Ovary (tissue), 10 donors: ENCODE measurements at places on chromosomes 3 and 15. TPM values are rescaled to one million over a fixed set of nuclear protein-coding genes. Genes with fewer than 3 reads are reported as not detected.
A peak's percentile ranks its signal among the peaks of the same experiment; 100 is the strongest.

GRCh38 chr3:56753206-56753820, 48.4 kb downstream of the ARHGEF3 start:
- DNase-seq: no peak
- no peaks in the 10 kb centered on the region for H3K36me3 ChIP-seq
- no peak overlapping the region for H3K27ac ChIP-seq
- H3K27me3 ChIP-seq: no peaks in the 10 kb centered on the region
- no peak overlapping the region for H3K4me3 ChIP-seq
- H3K4me1 ChIP-seq: peaks cover 13% of the 10 kb centered on the region

- no peak overlapping the region for H3K4me3 ChIP-seq
- H3K4me1 ChIP-seq: peaks cover 4% of the 10 kb centered on the region
- no peaks in the 10 kb centered on the region for H3K27me3 ChIP-seq
- no peaks in the 10 kb centered on the region for H3K36me3 ChIP-seq
- DNase-seq: no peak
These were observed 4.7 kb downstream of the ATRIP start for GRCh38 chr3:48451270-48451669.

DNA sequence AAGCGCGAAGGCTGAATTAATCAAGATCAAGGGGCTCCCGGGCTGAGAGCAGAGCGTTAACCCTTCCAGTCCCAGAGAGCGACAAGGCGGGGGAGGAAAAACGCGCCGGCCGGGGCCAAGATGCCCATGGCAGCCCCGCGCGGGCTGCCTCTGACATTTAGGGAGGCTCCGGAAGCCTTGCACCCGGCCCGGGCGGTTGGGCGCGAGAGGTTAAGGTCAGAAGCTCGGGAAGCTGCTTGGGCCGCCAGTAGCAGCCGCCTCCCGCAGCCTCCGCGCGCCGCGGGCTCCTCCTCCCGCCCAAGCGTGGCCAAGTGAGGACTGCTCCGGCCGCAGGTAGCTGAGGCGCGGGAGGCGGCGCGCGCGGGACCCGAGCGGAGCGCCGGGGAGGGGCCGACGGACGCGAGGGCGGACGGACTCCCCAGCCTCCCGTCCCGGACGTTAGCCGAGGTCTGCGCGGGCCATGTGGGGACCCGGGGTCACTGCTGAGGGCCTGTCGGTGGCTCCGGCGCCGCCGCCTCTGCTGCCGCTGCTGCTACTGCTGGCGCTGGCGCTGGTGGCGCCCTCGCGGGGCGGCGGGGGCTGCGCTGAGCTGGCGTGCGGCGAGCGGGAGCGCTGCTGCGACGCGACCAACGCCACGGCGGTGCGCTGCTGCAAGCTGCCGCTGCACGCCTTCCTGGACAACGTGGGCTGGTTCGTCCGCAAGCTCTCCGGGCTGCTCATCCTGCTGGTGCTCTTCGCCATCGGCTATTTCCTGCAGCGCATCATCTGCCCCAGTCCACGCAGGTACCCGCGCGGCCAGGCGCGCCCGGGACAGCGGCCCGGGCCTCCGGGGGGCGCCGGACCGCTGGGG, at the start of gene C3orf80:
TSS of gene C3orf80 (plus strand) at position 247 of the 850 bp plus-strand sequence. CDS start at position 461, 214 bp downstream.
- no peak within 1 kb of the TSS for H3K27ac ChIP-seq
- peaks cover 6% of the 10 kb centered on the region for H3K4me1 ChIP-seq
- DNase-seq: peak; percentile 46
- H3K4me3 ChIP-seq: peak within 1 kb of the TSS; percentile 43

- no peak overlapping the region for H3K27ac ChIP-seq
- no peaks in the 10 kb centered on the region for H3K36me3 ChIP-seq
- no peaks in the 10 kb centered on the region for H3K27me3 ChIP-seq
These were observed 19.9 kb upstream of the ABHD2 start for GRCh38 chr15:89068325-89068784.

DNA sequence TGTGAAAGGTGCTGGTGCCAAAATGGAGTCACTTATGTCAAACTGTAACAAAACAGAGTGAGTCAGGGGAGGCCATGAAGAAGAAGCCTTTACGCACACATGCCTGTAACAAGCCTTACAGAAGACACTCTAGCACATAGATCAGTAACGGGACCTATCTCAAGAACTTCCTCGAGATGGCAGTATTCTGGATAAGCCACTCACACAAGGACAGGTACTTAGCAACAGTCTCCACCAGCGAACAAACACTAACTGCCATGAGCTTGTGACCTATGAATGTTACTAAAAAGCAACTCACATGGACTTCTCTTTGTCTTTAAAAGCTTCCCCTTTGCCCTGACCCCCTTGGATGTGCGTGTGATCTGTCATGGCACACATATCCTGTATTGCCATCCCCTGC, 235.1 kb downstream of the CD47 start:
- H3K4me1 ChIP-seq: no peaks in the 10 kb centered on the region
- no peak overlapping the region for H3K4me3 ChIP-seq
- no peaks in the 10 kb centered on the region for H3K36me3 ChIP-seq
- H3K27me3 ChIP-seq: no peaks in the 10 kb centered on the region

- H3K4me1 ChIP-seq: no peaks in the 10 kb centered on the region
- peak; percentile 82 for DNase-seq
- H3K27ac ChIP-seq: no peak overlapping the region
- H3K4me3 ChIP-seq: no peak overlapping the region
- no peaks in the 10 kb centered on the region for H3K27me3 ChIP-seq
These were observed 52.6 kb downstream of the GTF2E1 start for GRCh38 chr3:120795017-120795648.

- no peaks in the 10 kb centered on the region for H3K27me3 ChIP-seq
- H3K27ac ChIP-seq: no peak overlapping the region
- H3K36me3 ChIP-seq: no peaks in the 10 kb centered on the region
- no peaks in the 10 kb centered on the region for H3K4me1 ChIP-seq
- DNase-seq: no peak
- H3K4me3 ChIP-seq: no peak overlapping the region
These were observed 79.9 kb downstream of the GTPBP8 start for GRCh38 chr3:113070681-113071113.

Gene ITIH1
- not detected for total RNA-seq

Gene TGM4
- total RNA-seq: not detected
